ENCODE measurements at places on chromosomes 13 and 19.

DNA sequence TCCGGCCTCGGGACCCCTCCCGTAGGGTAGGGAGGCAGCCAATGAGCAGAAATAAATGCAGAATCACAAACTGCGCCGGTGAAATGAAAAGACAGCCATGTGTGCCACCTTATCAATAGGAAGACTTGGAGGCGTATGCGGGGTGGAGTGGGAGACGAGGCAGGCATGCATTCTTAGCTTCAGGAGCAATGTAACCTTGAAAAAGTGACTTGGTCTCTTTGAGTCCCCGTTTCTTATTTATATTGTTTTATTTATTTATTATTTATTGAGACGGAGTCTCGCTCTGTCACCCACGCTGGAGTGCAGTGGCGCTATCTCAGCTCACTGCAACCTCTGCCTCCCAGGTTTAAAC is 16.0 kb downstream of the SSC5D start:
- DNase-seq = no peak

GRCh38 chr13:113840541-113841352 is 23.1 kb downstream of the GAS6 start:
- no peak for DNase-seq

GRCh38 chr13:100721885-100722512 is 47.4 kb upstream of the TMTC4 start:
- peak; percentile 76 for DNase-seq

GRCh38 chr19:24062190-24062589 is 24.8 kb upstream of the ZNF254 start:
- no peak for DNase-seq

GRCh38 chr13:48096670-48097069 is 1.8 kb upstream of the MED4 start:
- DNase-seq = no peak

DNA sequence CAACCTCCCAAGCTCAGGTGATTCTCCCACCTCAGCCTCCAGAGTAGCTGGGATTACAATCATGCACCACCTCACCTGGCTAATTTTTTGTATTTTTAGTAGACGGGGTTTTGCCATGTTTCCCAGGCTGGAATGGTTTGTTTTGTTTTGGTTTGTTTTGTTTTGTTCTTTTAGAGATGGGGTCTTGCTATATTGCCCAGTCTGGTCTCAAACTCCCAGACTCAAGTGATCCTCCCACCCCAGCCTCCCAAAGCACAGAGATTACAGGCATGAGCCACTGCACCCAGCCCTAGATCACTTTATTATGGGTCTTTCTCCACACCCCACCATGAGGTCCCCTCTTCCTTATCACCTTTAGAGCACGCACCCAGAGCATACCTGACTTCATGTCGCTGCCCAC is 8.0 kb upstream of the KRTDAP start:
- no peak for DNase-seq

DNA sequence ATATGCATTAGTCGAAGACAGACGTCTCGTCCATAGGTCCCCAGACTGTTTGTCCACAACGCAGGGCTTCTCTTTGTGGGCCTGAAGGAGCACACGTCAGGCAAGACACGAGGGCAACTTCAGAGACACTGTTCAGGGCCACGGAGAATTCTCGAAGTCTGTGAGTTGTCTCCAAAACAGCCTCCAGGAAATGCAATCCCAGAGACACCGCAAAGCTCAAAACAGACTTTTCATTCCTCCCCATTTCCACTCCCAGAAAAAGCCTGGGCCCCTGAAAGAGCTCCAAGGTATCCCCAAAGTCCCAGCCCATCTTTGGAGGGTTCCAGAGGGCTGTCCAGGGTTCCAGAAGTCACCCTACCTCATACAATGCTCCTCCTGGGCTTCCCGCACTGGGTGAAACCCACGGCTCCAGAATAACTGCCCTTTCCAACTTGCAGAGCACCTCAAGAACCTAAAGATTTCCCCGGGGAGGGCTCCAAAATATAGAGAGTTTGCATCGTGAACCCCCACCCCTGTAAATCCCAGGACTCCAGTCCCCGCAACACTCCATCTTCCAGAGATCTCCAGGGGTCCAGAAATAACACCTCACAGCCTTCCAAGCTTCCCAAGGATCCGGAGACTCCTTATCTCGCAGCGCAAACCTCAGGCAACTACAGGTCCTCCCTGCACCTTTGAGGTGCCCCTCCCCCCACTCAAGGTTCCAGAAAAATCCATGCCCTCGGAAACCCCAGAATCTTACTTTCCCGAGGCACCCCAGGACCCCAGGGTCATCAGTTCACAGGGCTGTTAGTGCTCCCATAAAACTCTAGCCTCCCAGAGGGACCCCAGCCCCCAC is 687 bp upstream of the FTL start:
- DNase-seq = peak; percentile 54

DNA sequence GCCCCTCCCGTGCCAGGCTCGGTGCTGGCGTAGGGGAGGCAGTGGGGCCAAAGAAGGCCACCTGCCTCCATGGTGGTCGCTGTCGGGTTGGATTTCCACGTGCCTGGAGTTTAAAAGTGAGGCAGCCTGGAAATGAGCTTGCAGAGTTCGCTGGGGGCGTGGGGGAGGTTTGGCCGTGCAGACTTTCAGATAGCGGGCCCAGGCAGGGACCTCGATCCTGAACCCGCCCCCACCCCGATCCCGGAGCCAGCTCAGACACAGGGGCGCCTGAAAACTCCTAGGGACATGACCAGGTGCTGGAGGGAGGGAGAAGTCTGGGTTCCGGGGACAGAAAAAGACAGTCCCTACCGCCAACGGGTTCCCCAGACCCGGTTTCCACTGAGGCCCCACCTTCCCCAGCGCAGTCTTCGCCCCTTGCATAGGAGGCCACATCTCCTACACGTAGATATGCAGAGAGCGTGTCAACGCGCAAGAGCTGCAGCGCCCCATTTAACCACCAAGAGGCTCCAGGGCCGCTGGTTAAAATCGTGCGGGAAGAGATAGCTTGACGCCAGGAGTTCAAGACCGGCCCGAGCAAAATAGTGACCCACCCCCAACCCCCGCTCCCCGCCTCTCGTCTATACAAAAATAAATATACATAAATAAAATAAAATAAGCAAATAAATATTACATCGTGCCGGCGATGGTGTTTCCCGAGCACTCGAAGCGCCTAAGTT is 8.5 kb downstream of the CCDC8 start:
- DNase-seq = peak; percentile 66

- no peak for DNase-seq
These were observed 67.6 kb downstream of the RASL11A start for GRCh38 chr13:27338207-27338606.

DNA sequence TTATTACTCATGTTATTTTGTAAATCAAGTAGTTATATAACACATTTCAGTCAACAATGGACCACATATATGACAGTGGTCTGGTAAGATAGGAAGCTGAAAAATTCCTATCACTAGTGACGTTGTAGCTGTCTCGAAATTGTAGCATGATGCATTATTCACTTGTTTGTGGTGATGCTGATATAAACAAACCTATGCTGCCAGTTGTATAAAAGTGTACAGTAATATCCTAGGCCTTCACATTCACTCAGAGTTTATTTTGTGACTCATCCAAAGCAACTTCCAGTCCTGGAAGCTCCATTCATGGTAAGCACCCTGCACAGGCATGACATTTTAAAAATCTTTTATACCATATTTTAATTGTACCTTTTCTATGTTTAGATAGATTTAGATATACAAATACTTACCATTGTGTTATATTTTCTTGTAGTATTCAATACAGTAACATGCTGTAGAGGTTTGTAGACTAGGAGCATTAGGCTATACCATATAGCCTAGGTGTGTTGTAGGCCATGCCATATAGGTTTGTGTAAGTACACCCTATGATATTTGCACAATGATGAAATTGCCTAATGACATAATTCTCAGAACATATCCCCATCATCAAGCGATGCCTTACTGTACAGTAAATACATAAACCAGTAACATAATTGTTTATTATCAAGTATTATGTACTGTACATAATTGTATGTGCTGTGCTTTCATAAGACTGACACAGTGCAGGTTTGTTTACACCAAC is 49.3 kb downstream of the IFT88 start:
- no peak for DNase-seq

GRCh38 chr13:44932171-44932849 is 57.0 kb downstream of the NUFIP1 start:
- no peak for DNase-seq

DNA sequence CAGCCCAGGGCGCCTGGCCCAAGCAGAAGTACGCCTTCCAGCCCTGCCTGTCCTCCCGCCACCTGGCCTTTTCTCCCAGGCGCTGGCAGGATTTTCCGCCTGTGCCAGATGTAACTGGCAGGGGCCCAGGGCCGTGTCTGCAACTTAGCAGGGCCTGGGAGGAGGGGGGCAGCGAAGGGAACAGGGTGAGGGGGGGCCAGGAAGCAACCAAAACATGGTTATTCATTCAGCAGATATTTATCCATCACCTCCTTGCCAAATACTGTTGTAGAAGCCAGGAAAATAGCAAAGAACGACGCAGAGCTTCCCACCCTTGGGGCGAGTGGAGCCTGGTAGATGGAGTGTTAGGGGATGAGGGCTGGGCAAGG is 5.6 kb downstream of the TLE6 start:
- no peak for DNase-seq

DNA sequence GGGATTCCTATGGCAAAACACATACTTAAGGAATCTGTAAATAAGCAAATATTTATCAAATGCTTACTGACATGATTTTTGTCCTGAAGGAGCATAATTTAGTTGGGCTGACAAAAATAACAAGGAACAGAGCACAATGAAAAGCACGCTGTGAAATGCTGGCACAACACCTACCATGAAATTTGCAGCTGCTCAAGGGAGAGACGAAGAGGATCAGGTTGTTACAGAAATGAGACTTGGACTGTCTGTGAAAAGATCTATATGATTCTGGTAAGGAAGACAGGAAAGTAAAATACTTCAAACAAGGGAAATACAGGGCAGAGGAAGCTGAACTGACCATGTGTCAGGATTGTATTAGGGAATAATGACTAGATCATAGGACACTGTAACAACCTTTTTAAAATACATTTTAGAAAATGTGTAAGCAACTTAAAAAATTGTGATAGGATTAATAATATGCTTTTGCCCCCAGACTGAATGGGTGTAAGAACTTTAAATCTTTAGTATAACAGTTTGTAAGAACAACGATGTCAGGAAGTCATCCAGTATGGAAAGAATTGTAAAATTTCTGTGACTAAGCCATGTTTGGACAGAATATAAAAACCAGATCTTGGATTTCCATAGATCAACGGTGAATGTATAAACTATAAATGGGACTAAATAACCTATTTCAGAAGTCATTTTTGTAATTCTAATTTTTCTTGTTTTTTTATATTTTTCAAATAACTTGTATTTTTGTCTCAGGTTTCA is 1556.0 kb downstream of the EFNB2 start:
- no peak for DNase-seq

DNA sequence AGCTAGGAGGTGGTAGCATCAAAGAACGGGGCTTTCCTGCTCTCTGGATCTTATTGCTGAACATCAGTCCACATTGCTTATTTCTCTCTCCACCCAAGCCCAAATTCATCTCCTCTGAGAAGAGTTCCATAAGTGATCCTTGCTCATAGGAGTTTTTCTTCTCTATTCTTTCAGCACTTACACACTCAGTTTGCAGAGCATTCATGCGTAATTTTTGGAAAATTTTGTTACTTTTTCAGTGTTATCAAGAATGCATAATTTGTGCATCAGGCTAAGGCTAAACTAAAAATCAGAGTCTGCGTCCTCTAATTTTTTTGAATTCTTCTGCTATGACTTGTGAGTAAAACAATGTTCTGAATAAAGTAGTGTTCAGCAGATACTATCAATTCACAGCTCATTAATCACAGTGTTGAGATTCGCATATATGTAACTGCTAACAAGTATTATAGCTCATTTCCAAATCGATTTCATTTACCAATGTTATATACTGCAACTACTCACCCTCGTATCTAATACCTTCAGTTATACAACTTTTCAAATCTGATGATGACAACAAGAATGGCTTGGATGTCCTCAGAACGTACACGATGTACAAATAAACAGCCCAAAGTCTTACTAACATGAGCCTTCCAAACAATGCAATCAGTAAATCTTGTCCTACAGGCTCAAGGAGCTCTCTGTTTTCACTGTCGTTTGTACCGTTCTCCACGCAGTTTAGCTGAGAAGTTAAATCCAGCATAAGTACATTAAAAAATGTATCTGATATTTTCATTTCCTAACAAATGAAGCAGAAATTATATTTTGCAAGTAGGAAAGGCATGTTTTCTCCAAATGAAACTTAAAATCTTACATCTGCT is 36.4 kb upstream of the STARD13 start:
- DNase-seq = no peak

DNA sequence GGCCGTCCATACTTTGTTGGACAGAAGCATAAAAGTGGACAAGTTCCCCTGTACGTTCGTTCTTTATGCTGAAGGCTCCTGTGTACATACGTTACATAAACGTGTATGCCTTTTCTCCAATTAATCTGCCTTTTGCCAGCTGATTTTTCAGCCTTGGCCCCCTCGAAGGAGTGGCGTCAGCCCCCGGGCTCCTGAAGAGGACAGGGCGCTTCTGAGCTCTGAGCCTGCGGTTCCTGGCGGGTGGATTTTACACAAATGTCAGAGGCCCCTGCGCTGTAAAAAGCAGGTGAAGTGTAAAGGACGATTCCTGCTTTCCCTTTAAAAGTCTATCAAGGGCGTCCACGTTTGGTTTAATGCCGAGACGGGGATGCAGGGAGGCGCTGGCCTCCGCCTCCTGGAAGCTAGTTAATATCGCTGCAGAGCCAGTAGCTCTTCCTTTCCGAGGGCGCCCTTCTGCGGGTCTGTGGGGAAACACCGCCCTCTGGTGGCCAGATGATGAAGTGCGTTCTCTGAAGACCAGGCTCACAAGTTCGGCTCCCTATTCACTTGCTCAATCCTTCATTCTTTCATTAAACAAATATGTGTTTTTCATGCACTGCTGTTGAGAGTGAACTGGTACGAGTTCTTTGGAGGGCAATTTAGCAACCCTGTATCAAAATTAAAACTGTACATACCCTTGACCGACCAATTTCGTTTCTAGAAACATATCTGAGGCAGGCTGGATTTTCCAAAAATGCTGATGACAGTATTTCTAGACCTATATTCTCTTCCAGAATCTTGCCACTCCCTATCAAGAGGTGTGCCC is 62.0 kb downstream of the GPR12 start:
- DNase-seq = peak; percentile 88

DNA sequence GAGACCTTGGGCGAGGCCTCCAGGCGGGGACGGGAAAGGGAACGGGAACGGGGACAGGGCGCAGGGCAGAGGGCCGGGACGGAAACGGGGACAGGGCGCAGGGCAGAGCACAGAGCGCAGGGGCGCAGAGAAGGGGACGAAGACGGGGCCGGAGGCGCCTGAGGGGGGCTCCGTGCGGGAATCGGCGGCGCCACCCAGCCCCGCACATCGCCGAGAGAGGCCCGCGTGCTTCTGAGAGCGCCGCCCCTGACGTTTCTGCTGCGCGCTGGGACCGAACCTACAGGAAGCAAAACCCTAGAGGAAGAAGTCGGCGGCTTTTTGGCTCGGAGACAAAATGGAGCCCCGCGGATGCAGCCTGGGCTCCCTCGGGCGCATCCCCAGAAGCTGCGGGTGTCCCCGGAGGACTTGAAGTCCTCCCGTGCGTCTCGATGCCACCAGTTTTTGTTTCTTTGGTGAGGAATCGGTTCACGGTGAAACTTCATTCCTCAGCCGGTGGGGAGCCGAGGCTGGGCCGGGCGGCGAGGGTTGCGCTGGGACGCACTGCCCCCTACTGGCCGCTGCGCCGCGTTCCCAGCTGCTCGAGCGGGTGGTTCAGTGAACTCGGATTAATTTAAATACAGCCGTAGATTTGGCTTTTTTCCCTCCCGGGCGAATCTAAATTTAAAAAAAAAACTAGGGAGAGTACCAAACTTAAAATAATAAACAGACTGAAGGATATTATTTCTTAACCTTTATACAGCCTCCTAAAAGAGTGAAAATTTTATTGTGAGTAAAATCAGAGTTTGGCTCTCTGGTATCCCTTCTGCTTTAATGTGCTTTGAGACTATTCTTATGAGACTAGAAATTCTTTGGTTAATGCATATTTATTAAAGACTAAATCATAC is 350.0 kb upstream of the ARGLU1 start:
- peak; percentile 84 for DNase-seq
